ENCODE measurements at places on chromosomes 3 and 15.

- DNase-seq = no peak
These were observed 94.7 kb downstream of the MYH15 start for GRCh38 chr3:108415661-108416060.

GRCh38 chr3:182393151-182393550 lies 400.2 kb upstream of the ATP11B start:
- no peak for DNase-seq

GRCh38 chr3:36362216-36362615 lies 18.1 kb upstream of the STAC start:
- DNase-seq = no peak

GRCh38 chr3:33869977-33870376 lies 71.5 kb downstream of the PDCD6IP start:
- DNase-seq = no peak

DNA sequence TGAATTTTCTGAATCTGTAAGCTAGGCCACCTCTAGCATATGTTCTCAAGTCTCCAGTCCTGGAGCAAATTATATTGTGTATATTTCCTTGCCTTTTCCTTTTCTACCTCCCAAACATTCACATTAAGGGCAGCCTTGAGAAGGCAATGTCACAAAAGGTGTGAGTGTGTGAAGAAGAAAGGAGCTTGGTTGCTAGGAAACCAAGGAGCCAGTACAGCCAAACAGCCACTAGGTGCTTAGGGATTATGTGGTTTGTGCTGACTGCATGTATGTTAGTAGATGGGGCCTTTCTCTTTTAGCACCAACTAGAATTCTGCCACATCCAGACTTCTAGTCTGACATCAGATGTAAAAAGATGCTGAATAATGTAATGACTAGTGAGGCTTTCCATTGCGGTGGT lies 118.8 kb upstream of the DAZL start:
- DNase-seq = no peak

DNA sequence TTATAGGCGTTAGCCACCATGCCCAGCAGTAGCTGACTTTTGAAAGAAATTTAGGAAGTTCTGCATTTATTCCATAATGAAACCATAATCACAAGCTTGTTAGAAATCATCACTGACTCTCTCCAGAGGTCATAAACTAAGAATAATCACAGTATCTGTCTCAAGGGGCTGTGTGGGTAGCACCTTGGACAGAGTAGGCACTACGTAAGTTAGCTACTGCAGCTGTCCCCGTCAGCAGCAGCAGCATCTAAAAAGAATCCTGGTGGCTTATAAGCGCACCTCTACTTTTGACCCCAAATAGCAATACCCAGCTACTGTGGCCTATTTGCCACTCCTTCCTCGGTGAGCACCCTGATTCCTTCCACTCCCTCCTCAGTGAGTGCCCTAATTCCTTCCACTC lies 57.8 kb upstream of the RPL35A start:
- DNase-seq = no peak

Measured in NCI-H1417 treated with DMSO at 0.1 percent for 48 hours (cell line).